ENCODE measurements at places on chromosomes 5 and 9.

DNA sequence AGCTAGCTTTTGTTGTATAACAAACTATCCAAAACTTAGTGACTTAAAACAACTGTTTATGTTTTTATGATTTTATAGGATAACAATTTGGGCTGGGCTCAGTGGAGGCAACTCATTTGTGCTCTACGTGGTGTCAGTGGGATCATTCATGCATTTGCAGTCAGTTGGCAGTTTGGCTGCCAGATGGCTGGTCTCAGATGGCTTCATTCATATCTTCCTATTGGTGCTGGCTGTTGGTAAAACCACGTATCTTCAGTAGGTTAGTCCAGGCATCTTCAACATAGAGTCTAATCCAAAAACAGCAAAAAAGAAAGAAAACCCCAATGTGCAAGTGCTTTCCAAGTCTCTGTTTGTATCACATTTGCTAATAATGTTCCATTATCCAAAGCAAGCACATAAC is 51.7 kb upstream of the RIC1 start:
- no peak for DNase-seq

DNA sequence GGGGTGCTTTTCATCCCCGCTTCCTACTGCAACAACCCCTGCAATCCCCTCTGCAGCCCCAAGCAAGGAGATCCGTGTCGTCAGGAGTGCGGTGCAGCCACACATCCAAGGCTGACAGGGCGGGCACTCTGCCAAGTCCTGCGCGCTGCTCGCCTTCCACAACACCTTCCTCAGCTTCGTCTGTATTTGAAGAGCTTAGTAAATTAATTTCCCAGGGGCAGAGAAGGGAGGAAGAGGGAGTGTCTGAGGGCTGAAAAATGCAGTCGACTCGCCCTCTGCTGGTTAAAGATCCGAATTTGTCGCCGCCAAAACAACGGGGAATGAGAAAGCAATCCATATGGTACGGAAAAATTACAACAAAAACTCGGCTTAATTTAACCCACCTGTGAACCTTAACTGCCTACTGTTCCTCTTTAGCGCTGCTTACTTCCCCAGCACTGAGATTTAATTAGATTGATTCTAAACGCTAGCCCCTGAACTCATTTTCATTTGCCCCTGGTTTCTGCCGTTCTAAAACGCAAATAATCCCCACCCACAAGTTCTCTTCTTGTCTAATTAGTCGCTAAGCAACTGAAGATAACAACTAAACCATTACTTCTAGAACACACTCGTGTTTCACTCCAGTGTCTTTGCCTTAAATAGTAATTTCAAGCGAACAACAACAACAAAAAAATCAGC is 10.9 kb upstream of the PCDHB1 start:
- no peak for DNase-seq

GRCh38 chr9:116288658-116289057 is 135.1 kb downstream of the PAPPA start:
- DNase-seq = no peak

DNA sequence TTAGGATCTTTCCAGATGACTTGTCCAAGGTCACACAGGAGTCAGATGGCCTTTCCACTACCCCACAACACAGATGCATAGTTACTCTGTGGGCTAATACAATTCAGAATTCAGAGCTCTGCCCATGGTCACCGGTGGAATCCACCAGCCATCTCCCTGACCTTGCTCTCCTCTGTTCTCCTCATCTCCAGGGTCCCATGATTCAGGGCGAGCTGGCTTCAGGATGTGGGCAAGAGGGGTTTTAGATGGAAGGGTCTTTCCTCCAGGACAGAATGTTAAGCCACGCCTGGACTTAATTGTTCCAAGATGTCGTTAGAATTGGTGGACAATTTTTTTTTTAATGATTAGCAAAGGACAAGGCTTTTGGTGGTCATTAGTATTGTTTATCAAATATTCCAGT is 81.7 kb upstream of the LARP1 start:
- no peak for DNase-seq

- no peak for DNase-seq
Observed at GRCh38 chr9:68998385-68998784, 15.5 kb downstream of the PRKACG start.

Data from CD4-positive, alpha-beta T cell treated with Interferon alpha-2 for 1 hour (primary cell).